Stimulated activated CD4-positive, alpha-beta T cell treated with anti-CD3 and anti-CD28 coated beads, Interleukin-4, amount 100 ng/mL, for 24 hours (primary cell): ENCODE measurements at places on chromosomes 3 and 15.

DNA sequence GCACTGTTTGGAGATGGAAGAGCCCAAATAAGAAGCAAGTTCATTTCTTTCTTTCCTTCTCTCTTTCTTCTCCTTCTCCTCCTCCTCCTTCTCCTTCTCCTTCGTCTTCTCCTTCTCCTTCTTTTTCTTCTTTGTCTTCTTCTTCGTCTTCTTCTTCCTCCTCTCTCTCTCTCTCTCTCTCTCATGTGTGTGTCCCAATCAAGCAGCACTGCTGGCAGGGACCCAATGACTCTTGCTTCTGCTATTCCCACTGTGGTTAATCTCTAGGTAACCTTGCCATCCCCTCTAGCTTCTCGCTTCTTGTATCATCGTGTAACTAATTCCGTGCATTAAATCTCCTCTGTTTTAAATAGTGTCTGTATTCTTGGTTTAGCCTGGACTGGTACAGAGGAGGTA, 26.1 kb upstream of the ZNF280D start:
- DNase-seq: no peak

GRCh38 chr15:101795455-101795854, 7.9 kb upstream of the OR4F6 start:
- no peak for DNase-seq

- no peak for DNase-seq
These were observed 374.8 kb upstream of the PDZRN3 start for GRCh38 chr3:73999501-73999900.

- no peak for DNase-seq
These were observed 42.7 kb downstream of the TLNRD1 start for GRCh38 chr15:81043281-81043934.
